Retinal pigment epithelial cell (primary cell): ENCODE measurements at places on chromosomes 2 and 18.

DNA sequence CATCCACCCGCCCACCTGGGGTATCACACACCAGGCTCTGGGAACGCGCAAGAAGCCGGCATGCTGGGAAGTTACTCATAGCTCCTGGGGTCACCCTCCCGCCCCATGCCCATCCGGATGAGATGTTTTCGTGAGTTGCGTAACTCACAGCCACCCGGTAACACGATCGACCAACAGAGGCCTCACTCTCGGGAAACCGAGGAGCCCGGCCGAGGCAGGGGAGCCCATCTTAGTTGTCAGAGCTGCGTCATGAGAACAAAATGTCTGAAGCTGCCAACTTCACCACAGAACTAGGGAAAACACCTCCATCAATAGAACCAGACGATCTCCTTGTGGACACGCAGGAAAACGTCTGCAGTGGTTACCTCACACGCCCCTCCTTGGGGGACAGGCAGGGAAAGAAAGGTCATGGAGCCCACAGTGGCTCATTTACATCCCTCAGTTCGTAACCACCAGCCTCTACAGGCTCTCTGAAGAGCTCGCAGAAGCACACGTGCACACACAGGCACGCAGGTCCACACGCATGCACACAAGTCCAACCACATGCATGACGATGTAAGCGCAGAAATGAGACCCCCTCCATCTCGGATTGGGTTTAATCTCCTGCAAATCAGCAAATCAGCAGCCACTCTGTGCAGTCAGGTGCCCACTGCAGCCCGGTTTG, 26.2 kb downstream of the ADI1 start:
- DNase-seq = no peak

DNA sequence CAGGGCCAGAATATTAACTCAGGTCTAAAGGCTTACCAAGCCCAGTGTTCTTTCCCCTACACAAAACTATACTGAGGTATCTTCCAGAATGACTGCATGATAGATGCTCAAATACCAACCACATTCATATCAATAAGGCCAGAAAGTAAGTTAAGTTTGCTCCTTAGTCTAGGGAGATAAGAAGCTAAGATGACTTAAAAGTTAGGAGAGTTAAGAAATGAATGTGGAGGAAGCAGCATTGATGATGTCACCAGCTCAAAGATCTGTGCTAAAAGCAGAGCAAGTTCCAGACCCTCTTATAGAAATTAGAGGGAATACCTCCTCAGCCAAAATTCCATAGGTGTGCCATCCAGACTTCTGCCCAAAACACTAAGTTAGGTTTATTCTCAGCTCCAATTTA, 6.1 kb downstream of the PPP4R1 start:
- no peak for DNase-seq

- no peak for DNase-seq
Observed at GRCh38 chr2:39703181-39703872, 37.6 kb downstream of the TMEM178A start.

DNA sequence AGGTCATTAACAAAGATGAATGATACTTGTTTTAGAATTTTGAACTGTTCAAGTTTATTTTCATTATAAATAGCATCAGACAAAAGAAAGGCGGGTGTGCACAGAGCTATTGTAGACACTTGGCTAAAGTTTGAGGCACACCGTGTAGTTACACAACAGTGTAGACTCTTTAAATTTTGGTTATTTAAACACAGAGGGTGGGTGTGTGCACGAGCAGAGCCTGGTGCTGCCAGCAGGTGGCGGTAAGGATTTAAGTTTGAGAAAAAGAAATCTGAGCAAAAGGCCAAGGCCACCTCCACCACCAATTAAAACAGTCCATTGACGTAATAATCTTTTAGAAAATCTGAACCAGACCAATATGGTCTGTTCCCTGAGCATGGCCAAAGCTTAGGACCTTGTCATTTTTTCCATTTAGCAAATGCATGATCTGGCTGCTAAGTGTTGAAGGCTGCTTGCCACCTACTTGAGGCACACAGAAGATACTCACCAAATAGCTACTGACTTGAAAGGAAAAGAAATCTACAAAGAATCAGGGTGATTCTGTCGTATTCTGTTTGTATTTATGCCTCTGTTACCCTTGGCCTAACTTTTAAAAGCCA, 14.3 kb downstream of the COPS7B start:
- DNase-seq = no peak

DNA sequence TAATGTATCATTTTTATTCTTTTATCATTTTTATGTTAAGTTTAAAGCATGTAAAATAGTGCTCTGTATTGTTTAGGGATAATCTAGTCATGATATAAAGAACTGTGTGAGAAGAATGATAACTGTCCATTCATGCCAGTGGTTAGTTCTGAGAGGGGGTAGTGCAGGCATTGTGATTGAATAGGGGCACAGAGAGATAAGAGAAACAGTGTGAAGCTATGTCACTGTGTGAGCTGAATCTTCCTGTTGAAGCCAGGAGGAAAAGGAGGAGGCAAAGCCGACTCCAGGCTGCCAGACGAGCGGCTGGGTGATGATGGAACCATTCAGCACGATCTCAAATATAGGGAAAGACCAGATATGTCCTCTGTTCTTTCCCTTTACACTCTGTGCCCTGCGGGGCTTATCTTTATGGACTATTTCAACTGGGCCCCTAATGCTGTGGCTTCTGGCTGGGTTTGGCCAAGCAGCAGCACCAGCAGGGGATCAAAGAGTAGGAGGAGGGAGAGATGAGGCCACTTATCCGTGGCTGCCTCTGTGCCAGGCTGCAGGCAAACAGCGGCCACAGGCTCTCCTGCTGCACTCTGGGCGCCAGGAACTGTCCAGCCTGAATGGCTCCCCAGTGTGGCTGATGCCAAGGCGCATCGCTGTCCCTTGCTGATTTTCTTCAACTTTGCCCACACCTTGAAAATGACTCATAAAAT, 128.0 kb downstream of the SPP2 start:
- no peak for DNase-seq

GRCh38 chr2:15498554-15498953, 62.6 kb downstream of the NBAS start:
- DNase-seq = no peak

DNA sequence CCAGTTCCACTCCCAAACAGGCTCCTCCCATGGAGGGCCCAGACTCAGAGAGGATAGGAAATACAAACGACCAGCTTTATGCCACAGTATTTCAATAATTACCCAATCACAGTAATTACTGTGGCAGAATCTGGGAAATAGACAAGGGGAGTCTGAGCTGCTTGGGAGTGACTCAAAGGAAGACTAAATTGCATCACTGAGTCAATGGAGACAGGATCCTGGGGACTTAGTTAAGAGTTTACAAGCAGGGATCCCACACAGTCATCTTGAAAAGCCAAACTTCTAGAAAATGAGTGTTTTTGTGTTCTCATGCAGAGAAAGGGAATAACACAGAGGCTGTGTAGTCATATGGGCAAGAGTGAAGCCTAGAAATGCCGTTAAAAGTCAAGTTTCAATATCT, 1142.1 kb downstream of the CNTNAP5 start:
- DNase-seq = no peak

- DNase-seq = peak; percentile 38
Observed at GRCh38 chr2:10347562-10347948, 44.9 kb downstream of the HPCAL1 start.

- DNase-seq = no peak
Observed at GRCh38 chr2:194205568-194206227, 1451.3 kb upstream of the SLC39A10 start.

DNA sequence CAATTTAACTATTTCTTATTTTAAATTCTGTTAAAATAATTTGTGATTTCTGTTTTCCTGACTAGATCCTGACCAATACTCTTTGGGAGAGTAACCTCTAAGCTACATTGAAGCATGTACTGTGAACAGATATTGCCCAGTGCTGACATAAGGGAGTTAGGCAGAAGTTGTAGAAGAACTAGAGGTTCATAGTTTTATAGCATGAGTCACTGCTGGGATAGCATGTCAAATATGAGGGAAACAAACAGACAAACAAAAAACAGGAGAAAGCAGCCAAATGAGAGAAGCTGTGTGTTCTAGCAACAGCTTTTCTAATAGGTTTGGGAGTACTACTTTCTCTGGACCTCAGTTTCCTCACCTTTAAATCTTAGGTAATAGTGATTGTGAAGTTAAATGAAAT, 72.4 kb downstream of the CERS6 start:
- no peak for DNase-seq
